ENCODE measurements at places on chromosomes 11 and 22.

DNA sequence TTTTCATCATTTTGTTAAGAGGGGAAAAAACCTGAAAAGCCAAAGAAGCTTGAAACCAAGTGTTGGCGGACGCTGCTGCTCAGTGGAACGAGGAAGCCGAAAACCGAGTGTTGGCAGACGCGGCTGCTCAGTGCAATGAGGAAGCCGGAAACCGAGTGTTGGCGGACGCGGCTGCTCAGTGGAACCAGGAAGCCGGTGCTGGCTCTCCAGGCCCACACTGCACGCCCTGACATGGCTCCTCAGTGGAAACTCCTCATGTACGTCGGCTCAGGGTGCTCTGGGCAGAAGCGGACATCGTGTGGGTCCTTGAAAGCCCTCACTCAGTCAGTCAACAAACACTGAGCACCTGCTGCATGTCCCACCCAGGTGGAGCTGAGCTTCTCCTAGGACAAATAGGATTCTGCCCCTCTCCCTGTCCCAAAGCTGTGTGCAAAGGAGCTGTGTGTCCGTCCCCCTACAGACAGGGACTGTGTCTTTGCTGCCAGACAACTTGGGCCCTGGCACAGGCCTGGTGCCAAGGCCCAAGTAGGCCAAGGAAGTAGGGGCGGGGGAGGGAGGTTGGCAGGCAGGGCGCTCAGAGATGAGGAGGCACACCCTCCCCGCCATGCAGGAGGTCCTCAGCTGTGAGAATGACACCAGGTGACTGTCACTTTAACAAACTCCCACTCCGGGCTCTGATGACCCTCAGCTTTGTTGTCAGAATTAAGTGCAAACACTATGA is 37.3 kb downstream of the PHF21B start:
- peak; percentile 33 for DNase-seq

- peak; percentile 7 for DNase-seq
Measured at GRCh38 chr11:46391578-46392420, at the start of gene CHRM4. CHRM4 (minus strand) TSS chr11:46391776; CDS start chr11:46386557, 5,219 bp downstream.

GRCh38 chr22:17205432-17205831 is 13.8 kb downstream of the ADA2 start:
- no peak for DNase-seq

DNA sequence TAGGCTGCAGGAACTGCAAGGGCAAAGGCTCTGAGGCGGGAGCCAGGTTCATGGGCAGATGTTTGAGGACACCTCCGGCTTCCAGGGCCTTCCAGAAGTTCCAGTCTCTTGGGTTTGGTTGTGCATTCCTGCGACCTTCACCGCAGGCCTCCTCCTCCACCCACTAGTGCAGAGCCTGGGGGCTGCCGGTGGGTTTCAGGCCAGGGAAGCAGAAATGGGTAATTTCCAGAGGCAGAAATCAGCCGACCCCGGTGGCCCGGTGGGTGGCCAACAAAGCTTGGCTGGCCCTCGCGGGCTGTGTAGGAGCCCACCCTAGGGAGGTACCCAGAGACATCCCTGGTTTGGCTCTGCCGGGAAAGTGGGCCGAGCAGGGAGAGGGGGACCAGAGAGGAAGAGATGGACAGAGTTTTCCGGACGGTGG is 417 bp upstream of the PHETA2 start:
- DNase-seq: no peak

- no peak for DNase-seq
Measured at GRCh38 chr11:123251657-123252344, 56.8 kb upstream of the CLMP start.

- no peak for DNase-seq
Measured at GRCh38 chr11:119684361-119685110, 44.5 kb downstream of the NECTIN1 start.

- DNase-seq: peak; percentile 23
Measured at GRCh38 chr11:88886796-88887195, 179.0 kb downstream of the GRM5 start.

- no peak for DNase-seq
Measured at GRCh38 chr11:73974604-73975478, 7.8 kb downstream of the UCP2 start.

GRCh38 chr22:46575911-46576555 is 38.6 kb upstream of the CELSR1 start:
- DNase-seq: no peak

- DNase-seq: no peak
Measured at GRCh38 chr11:108117746-108118371, 3.5 kb upstream of the ACAT1 start.

DNA sequence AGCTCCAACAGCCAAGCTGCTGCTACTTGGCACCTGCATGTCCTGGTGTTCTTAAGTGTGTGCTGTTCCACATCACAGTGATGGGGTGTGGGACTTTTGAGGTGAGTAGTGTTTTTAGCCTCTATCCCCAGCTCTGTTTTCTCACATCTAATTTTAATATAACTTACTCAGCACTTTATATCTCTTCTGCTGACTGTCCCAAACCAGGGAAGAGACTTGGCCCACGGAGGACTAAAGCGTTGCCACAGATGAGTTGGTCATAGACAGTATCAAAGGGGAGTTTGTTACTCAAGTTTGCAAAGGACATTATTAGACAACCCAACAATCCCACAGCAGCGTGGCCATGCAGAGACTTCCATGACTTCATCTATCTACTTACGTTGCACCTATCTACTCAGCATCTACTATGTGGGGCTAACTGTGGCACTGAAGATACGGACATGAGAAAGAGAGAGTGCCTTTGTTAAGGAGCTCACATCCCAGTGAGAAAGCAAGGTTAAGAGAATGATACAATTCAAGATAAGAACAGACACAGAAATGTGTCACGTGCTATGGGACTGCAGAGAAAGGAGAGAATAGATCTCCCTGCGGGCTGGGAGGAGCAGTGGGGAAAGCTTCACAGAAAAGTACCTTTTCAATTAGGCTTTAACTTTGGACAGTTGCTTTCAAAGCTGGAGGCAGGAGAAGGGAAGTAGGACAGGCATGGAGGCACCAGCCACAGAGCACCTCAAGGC is 82.4 kb downstream of the ME3 start:
- DNase-seq: no peak

GRCh38 chr11:11502263-11502861 is 119.4 kb downstream of the GALNT18 start:
- no peak for DNase-seq

- no peak for DNase-seq
Measured at GRCh38 chr11:58060939-58061672, 30.4 kb downstream of the OR6Q1 start.

- DNase-seq: no peak
Measured at GRCh38 chr11:79852176-79852575, 411.3 kb upstream of the TENM4 start.

DNA sequence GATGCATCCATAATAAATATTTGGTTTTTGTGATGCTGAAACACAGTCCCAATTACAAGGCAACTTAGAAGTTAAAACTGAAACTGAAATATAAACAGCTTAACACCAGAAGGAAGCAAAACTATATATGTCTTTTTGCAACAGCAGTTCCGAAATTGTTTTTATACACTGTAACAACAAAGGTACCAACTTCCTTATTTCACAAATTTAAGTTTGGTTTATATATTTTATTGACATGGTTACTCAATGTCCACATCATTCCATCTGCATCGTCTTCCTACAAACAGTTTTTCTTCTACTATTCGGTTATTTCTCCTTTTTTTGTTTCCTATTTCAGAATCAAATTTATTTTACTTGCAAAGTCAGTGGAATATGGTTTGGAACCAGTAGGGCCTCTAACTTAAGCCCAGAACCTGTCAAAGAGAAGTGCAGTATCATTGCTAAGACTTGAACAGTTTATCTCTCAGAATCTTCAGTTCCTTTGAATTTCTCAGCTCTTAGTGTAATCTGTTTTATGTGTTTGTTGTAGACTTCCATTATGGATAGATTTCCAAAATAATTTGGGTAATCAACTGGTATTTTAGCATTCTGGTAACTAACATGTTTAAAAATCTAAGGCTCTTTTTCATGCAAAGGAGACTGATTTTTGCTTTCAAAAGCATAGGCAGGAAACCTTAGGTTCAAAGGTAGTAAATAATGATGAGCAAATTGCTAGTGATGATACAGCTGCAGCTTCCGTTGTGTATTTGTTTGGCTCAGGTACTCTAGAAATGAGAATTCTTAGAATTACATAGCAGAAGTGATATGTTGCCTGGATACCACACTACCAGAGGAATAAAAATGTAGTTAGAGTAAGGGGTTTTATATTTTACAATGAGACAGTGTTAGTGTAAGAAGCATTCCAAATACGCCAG is 8.2 kb upstream of the HSPA8 start:
- DNase-seq: no peak

GRCh38 chr11:117638911-117639543 is 158.0 kb downstream of the DSCAML1 start:
- no peak for DNase-seq

- no peak for DNase-seq
Measured at GRCh38 chr11:75728992-75729391, 11.4 kb downstream of the MOGAT2 start.

DNA sequence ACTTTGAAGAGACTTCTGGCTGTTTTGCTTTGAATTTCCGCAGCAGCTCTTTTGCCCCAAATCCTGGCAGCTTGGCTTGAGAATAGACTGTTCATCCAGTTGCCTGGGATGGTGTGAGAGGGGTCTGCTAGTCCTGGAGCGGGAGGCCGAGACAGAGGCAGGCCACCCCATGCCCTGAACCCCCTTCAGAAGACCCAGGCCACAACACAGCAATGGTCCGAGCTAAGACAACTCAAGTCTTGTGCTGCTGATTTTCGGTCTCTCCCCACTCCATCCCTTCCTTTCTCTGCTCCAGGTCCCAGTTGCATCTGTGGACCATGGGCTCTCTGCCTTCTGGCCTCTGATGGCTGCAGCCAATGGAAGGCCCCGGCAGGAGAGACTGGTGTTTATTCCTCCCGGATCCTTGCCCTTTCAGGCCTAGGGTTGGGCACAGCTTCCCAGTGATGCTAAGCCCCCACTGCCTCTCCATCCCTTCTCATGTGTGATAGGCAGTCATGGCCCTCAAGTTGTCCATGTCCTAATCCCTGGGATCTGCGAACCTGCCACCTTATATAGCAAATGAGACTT is 31.9 kb upstream of the TP53I11 start:
- DNase-seq: no peak

GRCh38 chr11:27656806-27657483 is 43.3 kb downstream of the BDNF start:
- no peak for DNase-seq

DNA sequence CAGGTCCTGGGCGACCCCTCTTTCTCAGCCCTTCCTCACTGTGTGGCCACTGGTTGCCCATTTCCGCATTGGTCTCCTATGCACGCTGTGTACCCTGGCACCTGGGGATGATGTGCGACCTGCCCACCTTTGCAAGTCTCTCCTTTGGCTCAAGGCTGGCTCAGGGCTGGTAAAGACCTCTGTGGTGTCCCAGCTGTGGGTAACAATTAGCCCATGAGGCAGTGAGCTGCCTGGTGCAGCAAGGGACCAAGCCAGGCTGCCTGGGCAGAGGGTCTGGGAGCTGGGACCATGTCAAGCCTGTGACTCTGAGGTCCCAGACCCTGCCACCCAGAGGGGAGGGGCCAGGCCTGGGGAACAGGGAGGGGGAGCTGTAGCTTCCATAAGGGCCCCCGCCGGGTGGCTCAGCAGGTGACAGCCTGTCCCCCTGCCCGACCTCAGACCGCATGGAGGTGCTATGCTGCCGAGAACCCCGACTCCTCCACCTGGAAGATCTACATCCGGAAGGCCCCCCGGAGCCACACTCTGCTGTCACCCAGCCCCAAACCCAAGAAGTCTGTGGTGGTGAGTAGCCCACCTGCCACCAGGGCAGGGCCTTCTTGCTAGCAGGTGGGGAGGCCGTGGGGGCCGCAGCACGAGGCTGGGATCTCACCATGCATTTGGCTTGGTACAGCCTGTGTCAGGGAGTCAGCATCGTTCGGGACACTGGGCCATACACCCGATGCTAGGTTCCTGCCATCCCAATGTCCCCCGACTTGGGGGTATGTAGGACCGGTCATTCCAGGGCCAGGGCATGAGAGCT is 112.5 kb downstream of the KCNQ1OT1 start:
- DNase-seq: no peak

GRCh38 chr22:19509191-19509590 is 15.0 kb downstream of the CLDN5 start:
- DNase-seq: no peak

- no peak for DNase-seq
Measured at GRCh38 chr11:15579287-15580001, 464.7 kb downstream of the INSC start.

DNA sequence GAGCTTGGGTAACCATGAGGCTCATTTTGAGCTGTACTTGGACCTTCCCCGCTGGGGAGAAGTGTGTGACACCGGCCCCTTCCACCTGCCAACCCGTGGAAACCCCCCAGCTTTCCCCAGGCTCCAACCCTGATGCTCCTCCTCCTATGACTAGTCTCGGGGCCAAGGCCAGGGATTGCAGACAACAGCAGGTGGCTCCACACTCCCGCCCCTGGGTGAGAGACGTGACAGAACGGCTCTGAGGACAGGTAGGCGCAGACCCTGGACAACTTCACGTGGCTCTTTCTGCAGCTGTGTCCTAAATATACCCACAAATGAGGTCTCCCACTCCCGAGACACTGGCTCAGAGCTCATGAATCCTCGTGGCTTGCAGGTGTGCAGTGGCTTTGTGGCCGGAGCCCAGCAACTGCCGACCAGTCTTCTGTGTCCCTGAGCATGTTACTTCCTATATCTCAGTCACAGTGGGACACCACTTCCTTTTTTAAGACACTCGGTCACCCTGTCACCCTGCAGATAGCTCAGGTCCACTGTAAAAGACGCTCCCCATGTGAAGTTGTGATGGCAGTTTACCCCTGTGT is 55.2 kb downstream of the NECTIN1 start:
- no peak for DNase-seq

GRCh38 chr11:57502870-57503269 is 12.6 kb downstream of the SLC43A1 start:
- no peak for DNase-seq

DNA sequence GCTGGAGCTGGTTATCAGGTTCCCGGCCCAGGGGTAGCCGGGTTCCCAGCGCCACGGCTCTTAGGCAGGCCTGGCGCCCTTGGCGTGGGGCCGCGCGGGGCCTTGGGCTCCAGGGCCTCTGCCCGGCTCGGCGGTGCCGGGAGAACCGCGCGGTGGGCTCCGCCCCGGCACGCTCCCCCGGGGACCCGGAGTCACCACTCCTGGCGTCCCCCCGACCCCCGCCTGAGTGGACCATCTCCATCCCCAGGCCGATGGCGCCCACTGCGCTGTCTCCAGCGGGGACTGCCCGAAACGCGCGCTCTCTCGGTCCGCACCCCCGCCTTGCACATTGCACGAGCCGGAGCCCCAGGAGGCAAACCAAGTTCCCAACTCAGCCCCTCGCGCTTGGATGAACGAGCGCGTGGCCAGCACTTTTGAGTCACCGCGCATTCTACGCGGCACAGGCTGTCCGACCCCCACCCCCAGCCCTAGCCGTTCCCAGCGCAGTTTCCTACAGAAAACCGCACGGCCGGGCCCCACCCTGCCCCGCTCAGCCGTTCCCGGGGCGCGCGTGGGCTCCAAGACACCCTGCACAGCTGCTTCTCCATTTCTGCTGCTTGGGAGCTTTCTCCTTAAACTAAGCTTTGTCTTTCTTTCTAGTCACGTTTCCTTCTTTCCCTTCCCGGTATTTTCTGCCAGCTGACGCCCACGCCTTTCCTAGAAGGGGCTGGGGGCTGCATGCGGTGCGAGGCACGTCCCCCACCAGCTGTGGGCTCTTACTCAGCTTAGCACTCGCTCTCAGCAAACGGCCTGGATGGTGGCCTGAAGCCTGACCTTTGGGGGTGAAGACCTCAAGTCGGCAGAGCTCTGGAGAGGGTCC is 650 bp upstream of the CHID1 start:
- peak; percentile 39 for DNase-seq

Measured in stimulated activated naive CD4-positive, alpha-beta T cell treated with Interleukin-2 at 50 U/mL for 16 hours (primary cell).